NCI-H748 treated with DMSO at 0.1 percent for 48 hours (cell line): ENCODE measurements at places on chromosomes 5 and 9.

GRCh38 chr9:88998911-88999310, 7.6 kb downstream of the S1PR3 start:
- DNase-seq = no peak

GRCh38 chr5:90894866-90895420, 336.3 kb downstream of the ADGRV1 start:
- DNase-seq = no peak

DNA sequence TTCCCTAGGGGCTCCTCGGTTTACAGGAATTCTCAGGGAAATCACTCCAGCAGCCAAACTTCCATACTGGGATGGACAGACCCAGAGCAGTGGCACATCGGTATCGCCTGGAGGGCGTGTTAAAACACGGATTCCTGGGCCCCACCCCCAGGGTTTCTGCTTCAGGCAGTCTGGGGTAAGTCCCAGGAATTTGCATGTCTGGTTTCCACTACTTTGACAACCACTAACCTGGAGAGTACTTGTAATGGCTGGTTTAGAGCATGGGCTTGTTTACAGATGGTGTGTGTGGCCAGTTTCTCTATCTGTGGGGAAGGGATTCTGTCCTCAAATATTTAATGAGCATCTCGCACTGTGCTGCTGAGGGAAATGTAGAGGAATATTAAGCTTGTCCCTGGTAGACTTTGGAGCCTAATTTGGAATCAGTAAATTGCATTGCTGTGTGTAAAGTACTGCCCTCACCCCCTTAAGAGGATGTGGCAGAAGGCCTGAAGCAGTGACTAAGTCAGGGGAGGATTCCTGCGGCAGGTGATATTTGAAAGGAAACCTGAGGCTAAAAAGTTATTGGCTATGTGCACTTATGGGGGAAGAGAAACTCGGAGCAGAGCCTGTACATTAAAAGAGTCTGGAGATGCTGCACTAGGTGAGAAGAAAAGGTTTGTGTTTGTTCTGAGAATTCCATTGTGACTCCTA, 18.6 kb upstream of the TJP2 start:
- no peak for DNase-seq

- no peak for DNase-seq
These were observed 134.2 kb upstream of the RASGRF2 start for GRCh38 chr5:80825786-80826460.

- DNase-seq = no peak
These were observed 7.0 kb downstream of the MAMDC4 start for GRCh38 chr9:136858844-136859757.

DNA sequence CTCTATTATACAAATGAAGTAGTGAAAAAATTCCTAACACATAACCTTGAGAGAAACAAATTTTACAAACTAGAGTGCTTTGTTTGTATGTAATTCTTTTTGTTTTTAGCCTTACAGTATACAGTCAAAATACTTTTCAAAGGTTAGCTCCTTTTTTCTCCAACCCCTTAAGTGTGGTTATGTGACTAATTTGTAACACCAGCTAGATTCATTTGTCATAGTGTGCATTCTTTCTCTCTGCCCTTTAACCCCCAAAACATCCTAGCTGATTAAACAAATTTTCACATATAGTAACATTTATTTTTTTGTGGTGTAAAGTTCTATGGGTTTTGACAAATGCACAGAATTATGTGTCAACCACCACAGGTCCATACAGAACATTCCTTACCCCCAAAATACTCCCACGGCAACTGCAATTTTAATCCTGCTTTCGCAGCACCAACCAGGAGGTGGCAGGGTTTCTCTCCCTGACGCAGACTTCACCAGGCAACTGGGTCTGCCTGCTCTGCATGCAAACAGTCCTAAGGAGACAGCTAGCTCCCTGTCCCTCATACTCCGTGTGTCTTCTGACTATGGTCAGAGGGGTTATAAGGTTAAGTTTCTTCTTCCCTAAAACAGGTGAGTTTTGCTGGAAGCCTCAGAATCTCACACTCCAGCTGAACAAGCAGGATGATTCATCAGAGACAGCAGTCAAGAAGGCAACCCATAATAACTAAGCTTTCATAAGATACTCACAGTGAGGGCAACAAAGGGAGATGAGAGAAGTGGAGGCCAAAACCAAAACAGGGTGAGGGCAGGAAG, 44.5 kb upstream of the NR5A1 start:
- no peak for DNase-seq

DNA sequence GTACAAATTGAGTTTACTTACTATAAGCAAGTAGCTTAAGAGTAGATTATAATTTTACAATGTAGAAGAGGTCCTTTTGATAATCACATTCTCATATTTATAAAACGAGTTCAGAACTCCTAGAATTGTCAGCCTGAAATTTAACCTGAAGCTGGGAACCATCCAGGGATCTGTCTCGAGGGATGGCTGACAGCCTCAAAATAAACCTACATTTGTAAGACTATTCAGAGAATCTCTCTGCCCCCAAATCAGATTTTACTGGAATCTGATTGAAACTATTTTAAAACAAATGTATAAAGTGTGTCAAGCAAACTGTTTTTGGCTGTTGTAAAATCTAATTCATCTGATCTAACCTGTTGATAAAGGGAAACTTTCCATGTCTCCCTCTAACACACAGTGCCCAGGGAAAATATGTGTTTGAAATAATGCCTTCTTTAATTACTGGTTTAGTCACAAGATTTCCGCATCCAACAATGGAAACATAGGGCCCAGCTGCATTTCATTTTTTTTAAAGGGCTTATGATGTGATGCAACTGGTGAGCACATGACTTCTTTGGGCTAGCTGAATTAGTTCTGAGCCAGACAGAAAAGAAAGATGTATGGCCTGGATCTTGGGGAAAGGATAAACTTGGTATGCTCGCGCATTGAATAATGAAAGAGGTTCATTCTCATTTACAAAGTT, 30.3 kb downstream of the SLC25A46 start:
- DNase-seq = no peak

DNA sequence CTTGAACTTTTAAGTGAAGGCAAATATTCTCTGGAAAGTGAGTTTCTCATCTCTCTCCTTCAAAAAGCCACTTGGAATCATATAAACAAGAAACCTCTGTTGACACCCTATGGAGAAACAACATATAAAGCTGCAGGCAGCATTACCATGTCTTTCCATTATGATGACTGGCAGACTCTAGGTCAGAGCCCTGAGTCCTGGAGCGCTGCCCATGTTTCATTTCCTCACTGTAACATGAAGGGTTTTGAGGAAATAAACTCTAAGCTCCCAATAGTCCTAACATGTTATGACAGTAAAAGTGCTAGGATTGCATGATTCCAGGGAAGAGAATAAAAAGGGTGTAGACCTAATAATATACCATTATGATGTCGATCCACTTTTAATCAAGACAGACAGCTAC, 220.6 kb downstream of the CTNND2 start:
- DNase-seq = no peak

GRCh38 chr5:169280286-169280685, 20.7 kb downstream of the SLIT3 start:
- no peak for DNase-seq

DNA sequence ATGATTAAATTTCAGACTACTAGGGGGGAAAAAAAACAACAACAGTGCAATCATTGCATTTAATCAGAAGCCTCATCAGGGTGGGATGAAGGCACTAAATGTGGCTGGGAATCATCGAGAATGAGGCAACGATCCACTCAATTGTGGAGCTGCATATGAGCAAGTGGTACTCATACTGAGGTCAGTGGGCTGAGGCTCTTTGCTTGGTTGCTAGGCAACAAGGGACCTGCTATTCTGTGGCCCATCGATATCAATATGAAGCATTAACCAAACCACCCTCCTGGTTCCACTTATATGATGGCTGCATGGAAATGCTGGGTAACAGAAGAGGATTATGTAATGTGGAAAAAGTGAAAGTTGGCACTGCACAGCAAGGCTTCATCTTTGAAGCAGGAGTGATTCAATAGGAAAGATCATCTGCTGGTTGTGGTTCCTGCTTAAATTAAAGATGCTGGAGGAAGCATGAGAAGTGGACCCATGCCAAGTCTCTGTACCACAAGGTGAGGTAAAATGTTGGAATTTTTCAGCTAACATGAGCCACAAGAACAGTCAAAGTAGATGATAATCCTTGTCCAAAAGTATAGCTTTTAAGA, 159.8 kb upstream of the HMHB1 start:
- peak; percentile 24 for DNase-seq

- no peak for DNase-seq
These were observed 9.7 kb upstream of the WDR38 start for GRCh38 chr9:124843456-124844034.

DNA sequence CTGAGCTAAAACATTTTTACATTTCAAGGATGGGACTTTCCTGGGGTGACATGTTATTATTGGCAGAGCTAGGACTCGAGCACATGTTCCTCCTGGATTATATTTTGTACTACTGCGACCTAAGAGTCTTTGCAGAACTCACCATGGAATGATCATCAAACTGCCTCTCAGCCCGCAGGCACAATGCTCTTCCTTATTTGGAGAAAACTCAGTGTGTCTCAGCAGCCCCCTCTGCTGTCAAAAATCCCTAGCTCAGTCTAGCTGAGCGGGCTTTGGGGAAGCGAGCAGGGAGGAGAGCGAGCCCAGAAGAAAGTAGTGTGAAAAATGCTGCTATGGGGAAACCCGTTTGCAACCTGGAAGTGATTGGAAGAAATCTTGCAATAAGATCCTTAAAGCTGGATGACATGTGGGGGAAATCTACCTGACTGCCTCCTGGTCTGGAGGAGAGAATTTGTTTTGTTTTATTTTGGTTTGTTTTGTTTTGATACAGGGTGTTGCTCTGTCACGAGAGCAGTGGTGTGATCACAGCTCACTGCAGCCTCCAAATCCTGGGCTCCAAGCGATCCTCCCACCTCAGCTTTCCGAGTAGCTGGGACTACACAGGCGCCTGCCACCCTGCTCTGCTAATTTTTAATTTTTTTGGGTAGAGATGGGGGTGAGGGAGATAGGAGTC, 89.9 kb upstream of the CLINT1 start:
- peak; percentile 72 for DNase-seq

DNA sequence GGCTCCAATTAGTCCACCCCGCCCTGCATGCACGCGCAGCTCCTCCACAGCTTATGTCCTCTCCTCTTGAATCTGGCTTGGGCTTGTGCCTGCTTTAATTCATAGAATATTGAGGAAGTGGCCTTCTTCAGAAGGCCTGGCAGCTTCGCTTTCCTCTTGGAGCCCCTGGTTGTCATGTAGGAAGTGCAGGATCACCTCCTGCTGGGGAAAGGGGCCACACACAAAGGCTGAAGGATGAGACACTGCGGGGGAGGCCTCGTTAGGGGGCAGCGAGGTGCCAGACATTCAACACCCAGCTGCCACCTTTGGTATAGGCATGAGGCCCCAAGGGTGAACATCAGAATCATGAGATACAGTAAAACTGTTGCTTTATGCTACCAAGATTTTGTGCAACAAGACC, 2.7 kb upstream of the CNOT6 start:
- DNase-seq = no peak

GRCh38 chr9:81424431-81424830, 264.9 kb downstream of the TLE1 start:
- DNase-seq = no peak

- no peak for DNase-seq
These were observed 2.5 kb downstream of the TJP2 start for GRCh38 chr9:69176471-69177171.

GRCh38 chr5:71533615-71534014, 53.5 kb upstream of the MCCC2 start:
- DNase-seq = no peak

- DNase-seq = no peak
These were observed 261.7 kb upstream of the PAPPA start for GRCh38 chr9:115891929-115892328.

- DNase-seq = no peak
These were observed 405.8 kb upstream of the TLE4 start for GRCh38 chr9:79166005-79166404.

- no peak for DNase-seq
These were observed 51.3 kb upstream of the GADD45G start for GRCh38 chr9:89553451-89554010.

GRCh38 chr5:11398728-11399127, 505.5 kb downstream of the CTNND2 start:
- no peak for DNase-seq

DNA sequence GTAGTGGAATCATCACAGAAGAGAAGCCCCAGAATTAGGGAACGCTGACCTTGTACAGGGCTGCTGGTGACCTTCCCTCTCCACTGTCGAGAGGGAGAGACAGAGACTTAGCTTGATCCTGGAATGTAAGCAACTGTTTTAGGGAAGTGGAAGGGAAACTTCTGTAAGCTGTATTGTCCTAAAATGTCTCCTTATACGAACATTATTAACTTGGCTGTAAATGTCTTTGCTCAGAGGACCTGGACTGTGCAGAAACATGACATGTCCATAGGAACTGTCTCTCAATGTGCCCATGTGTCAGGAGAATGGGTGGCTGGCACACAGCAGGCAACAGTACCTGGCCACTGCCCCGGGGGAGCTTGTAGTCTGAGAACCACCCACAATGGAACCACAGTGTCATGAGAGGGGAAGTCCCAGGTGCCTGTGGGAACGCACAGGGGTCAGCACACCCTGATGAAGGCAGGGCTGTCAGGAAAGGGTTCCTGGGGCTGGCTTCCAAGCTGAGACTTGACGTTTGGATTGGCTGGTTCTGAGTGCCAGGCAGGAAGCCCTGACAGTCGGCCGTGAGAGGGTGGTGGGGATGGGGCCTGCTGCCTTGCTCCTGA, 34.0 kb downstream of the DAP start:
- no peak for DNase-seq

GRCh38 chr5:1240496-1241260, 15.5 kb downstream of the SLC6A18 start:
- no peak for DNase-seq

- DNase-seq = no peak
These were observed 356.2 kb downstream of the NPR3 start for GRCh38 chr5:33067291-33067690.

GRCh38 chr5:125181955-125182354, 435.5 kb upstream of the ZNF608 start:
- DNase-seq = no peak

DNA sequence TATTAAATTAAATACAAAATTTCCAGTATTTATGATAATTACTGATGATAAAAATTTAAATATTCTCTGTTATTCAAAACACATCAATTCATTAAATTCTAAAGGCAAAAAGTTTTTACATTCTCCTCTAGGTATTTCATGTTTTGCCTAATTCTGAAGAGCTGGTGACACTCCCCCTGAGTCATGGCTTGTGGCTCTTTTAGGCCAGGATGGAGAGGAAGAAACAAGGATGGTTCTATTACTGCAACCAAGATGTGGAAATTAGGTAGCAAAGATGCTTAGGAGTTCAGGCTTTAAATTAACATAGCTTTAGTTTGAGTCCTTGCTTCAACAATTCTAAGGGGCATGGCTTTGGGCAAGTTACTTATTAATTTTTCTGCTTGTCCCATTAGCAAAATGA, 1295.8 kb downstream of the EFNA5 start:
- no peak for DNase-seq

GRCh38 chr5:143309661-143310431, 93.6 kb downstream of the NR3C1 start:
- DNase-seq = no peak

DNA sequence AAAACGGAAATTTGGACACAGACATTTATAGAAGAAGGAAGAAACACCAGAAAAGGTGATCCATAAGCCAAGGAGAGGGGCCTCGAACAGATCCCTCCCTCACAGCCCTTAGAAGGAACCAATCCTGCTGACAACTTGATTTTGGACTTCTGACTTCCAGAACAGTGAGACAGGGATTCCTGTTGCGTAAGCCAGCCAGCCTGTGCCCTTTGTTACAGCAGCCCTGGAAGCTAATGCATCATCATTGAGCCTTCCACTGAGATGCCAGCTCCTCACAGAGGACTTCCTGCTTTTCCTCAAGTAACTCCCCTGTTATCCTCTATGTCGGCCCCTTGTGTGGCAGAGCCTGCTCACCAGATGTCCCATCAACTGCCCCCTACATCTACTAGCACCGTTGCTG, 94.1 kb downstream of the JMY start:
- DNase-seq = no peak
